ENCODE measurements at places on chromosomes 12 and 14. TPM values are rescaled to one million over a fixed set of nuclear protein-coding genes. Genes with fewer than 3 reads are reported as not detected.

The TSPAN9 gene
- 13.7 TPM for total RNA-seq

The ESR2 gene
- 0.29 TPM for total RNA-seq

- peaks cover 12% of the 10 kb centered on the region for H3K4me1 ChIP-seq
- H3K4me3 ChIP-seq: peak overlapping the region; percentile 31
- no peak for DNase-seq
- no peaks in the 10 kb centered on the region for H3K36me3 ChIP-seq
- peak overlapping the region; percentile 74 for H3K27ac ChIP-seq
Observed at GRCh38 chr12:115354007-115354890, 670.3 kb upstream of the TBX3 start.

DNA sequence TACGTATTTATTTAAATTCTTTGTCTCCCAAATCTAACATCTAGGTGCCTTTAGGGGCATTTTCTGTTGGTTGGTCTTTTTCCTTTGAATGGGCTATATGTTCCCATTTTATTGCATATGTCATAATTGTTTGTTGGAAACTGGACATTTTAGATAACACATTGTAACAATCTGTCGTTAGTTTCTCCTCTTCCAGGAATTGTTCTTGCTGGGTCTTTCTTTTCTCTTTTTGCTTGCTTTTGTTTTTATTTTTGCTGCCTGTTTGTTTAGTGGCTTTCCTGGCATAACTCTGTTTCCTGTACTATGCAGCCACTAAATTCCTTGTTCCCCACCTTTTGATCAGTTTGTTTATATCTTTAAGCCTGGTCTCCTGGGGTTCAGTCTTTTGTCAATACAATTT lies 244.3 kb upstream of the RTL1 start:
- no peaks in the 10 kb centered on the region for H3K36me3 ChIP-seq
- no peak overlapping the region for H3K27ac ChIP-seq
- DNase-seq: no peak
- no peaks in the 10 kb centered on the region for H3K4me1 ChIP-seq
- H3K4me3 ChIP-seq: no peak overlapping the region
- H3K27me3 ChIP-seq: no peaks in the 10 kb centered on the region

DNA sequence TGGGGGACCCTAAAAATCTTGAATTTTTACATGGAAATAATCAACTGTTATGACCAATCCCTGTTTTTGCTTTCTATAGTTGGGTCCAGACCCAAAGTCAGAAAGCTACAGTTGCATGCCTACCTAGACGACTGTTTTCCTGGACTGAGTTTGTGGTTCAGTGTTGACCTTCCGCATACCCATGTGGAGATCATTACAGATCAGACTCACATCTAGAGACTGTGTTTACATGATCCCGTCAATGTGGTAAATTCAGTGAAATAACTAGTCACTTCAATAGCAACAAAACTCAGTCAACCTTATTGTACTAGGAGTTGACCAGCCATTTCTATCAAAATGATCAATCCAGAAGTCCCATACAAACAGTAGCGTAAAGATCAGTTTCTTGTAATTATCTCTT lies 257.6 kb downstream of the EGLN3 start:
- H3K4me3 ChIP-seq: no peak overlapping the region
- no peaks in the 10 kb centered on the region for H3K27me3 ChIP-seq
- no peak overlapping the region for H3K27ac ChIP-seq
- DNase-seq: no peak
- H3K36me3 ChIP-seq: no peaks in the 10 kb centered on the region
- no peaks in the 10 kb centered on the region for H3K4me1 ChIP-seq

All from esophagus muscularis mucosa (tissue), 4 donors.